Occipital lobe (tissue), 3 donors: ENCODE measurements at places on chromosomes 12 and 14.

DNA sequence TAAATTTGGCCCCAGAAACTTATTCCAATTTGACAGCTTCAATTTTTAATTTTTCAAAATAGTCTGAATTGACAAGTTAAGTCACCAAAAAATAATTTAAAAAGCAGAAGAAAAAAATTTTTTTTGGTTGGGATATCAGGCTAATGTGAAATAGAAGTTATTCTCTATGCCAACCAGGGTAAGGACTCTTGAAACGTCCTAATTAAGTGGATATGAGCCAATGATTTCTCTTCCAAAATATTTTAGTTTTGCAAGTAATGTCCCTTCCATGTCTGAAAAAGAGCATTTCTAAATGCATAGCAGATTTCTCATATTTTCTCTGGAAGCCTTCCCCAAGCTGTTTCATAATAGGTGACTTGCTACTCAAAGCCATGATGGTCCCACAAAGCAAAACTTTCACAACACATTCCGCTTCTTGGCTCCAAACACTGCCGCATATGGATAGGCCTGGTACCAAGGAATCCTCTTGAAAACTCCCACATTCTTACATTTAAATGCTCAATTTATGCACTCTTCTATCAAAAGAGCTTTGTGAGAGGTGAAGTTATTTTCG lies 65.1 kb downstream of the SIX6 start:
- no peak for DNase-seq

DNA sequence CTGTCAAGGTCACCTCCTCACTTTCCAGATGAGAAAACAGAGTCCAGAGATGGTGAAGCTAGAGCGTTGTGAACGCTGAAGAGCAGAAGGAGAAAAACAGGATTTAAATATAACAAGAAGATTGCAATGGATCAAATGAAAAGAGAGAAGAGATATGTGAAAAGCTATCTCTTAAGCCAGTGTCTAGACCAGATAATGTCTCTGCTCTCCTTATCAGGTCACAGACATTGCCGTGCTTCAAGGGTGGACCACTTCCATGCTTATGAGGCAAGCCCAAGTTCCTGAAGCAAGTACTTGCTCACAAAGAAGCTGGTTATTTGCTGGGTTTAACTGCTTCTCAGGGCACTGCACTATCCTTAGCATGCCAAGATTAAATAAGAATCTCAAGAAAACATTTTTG lies 31.6 kb upstream of the FRS2 start:
- DNase-seq: no peak

- DNase-seq: no peak
Observed at GRCh38 chr12:4117386-4118016, 156.1 kb upstream of the CCND2 start.

- no peak for DNase-seq
Observed at GRCh38 chr12:113521708-113522107, 50.0 kb upstream of the LHX5 start.

- no peak for DNase-seq
Observed at GRCh38 chr12:124498275-124499189, 68.9 kb downstream of the NCOR2 start.
